ENCODE measurements at places on chromosomes 2 and 18. TPM values are rescaled to one million over a fixed set of nuclear protein-coding genes. Genes with fewer than 3 reads are reported as not detected.
A peak's percentile ranks its signal among the peaks of the same experiment; 100 is the strongest.

GRCh38 chr2:241901018-241901380, 31.5 kb downstream of the RTP5 start:
- no peak overlapping the region for H3K4me3 ChIP-seq
- no peaks in the 10 kb centered on the region for H3K27me3 ChIP-seq
- H3K4me1 ChIP-seq = peaks cover 93% of the 10 kb centered on the region

DNA sequence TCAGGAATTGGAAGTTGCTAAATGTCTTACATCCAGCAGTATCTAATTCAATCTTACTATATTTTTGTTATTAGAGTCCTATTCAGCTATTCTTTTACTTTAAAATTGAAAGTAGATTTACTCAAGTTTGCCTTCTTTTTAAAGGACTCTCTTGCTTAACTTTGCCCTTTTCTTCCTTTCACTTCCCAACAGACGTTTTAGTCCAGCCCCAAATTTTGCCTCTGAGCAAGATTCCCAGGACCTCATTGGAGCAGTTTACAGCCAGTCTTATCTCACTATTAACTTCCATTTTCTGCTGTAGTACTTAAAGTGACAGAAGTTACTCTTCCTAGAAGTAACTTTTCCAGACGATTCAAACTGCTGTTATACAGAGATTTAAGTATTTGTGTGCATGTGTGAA, 1.7 kb upstream of the PRKD3 start:
- no peaks in the 10 kb centered on the region for H3K36me3 ChIP-seq
- H3K27me3 ChIP-seq = no peaks in the 10 kb centered on the region
- no peak overlapping the region for H3K4me3 ChIP-seq
- no peak overlapping the region for H3K27ac ChIP-seq
- peak; percentile 68 for DNase-seq

DNA sequence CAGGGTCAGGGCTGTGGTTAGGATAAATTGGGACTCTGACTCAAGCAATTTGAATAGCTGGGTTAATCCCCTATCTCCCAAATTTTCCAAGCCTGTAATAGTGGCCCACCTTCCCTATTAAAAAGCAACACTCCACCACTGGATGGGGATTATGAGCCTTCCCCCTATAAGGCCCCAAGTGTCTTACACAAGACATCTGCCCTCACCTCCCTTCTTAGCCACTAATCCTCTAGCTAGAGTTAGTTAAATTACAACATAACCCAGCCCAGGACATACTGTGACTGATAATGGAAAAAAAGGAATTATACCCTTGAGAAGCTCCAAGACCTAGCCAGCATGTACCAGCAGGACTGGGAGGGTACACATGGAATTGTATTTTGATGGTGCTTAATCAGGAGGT, 190.4 kb downstream of the NRP2 start:
- H3K27ac ChIP-seq = no peak overlapping the region
- no peaks in the 10 kb centered on the region for H3K27me3 ChIP-seq
- H3K4me3 ChIP-seq = no peak overlapping the region
- no peaks in the 10 kb centered on the region for H3K36me3 ChIP-seq
- DNase-seq = no peak

- no peak for DNase-seq
- H3K36me3 ChIP-seq = no peaks in the 10 kb centered on the region
- H3K27me3 ChIP-seq = no peaks in the 10 kb centered on the region
- no peak overlapping the region for H3K4me3 ChIP-seq
- no peak overlapping the region for H3K27ac ChIP-seq
Observed at GRCh38 chr2:44962176-44962695, 20.7 kb downstream of the SIX3 start.

Gene FKBP1B
- 12.7 TPM for total RNA-seq

Gene SLC8A1
- total RNA-seq = 0.66 TPM
